Astrocyte of the hippocampus (primary cell): ENCODE measurements at places on chromosomes 5 and 9.
A peak's percentile ranks its signal among the peaks of the same experiment; 100 is the strongest.

DNA sequence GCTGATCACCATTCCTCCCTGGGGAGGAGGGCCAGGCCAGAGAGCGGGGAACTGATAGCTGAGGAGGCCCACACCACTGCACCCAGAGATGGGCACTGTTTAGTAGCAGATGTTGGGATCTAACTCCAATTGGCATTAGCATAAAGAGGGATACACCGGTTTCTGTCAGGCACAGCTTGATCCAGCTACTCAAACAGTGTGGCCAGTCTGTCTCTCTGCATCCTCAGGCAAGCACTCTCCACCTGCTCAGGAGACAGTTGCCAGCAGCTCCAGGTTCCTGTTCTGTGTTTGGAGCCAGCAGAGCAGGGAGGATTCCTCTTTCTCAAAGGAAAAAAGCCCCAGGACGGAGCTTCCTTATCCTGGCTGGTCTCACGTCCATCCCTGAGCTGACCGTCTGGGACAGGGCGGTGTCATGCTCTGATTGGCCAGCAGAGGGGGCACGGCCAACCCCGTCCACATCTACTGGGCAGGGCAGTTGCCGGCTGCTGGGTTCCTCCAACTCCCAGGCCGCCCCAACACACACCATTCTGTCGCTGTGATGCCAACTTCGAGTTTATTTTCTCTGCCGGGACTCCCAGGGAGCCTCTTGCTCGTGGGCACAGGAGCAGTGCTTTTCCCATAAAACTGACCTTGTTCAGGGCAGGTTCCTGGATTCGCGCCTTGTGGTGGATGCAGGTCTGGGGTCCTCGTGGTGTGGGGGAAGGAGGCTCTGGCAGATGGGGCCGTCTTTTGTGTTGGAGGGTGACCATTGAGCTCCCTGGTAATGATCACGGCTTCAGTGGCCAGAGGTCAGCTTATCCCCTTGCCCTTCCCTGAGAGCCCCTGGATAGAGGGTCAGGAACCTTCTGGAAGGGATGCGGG is 47.9 kb downstream of the COL5A1 start:
- DNase-seq = peak; percentile 77

DNA sequence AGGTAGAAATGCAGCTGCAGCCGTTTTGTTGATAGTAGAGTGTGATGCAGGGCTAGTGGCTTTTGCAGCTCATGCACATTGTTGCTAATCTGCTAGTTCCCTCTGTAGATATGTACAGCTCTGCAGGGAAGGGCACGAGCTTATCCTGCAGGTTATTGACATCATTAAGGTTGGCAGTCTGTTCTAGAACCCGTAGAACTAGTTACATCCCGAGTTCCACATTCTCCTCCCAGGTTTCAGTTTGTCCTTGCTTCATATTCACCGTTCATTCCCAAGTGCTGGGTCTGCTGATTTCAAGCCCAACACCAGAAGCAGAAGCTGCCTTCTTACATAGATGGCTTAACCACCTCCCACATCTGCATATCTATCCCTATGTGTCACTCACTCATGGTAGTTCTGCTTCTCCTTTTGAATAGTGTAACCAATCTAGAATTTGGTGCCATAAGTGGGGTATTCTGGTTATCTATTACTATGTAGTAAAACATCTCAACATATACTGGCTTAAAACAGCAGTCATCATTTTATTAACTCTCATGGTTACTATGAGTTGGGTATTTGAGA is 38.1 kb downstream of the CRHBP start:
- DNase-seq = no peak

- DNase-seq = peak; percentile 94
Observed at GRCh38 chr9:133121198-133121914, at the start of gene RALGDS. RALGDS (minus strand) TSS chr9:133121240; CDS start chr9:133121154, 86 bp downstream.

DNA sequence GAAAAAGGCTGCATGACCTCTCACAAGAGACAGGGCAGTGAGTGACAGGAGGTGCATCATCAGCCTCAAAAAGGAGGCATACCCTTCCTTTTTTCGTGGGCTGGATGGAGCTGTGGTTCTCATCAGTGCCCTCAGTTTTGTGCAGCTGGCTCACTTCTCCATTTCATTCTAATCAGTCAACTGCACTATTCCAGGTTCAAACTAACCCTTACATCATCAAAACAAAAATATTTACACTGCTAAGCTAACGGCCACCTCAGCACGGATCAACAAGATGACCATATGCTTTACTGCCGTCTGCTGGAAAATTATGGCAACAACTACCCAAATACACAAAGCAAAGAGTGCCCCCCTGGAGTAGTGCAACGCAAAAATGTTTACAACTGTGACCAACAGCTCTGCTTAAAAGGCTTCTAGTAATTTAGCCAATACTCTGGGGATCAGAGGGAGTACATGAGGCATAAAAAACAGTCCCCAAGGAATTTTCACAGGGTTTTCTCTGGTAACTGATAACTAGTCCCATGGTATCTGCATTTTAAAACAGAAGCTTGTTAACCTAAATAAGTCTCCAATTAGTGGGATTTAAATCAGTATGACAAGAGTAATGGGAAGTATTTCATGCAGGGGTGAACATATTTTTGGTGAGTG is 10.8 kb downstream of the KCNV2 start:
- DNase-seq = peak; percentile 85

DNA sequence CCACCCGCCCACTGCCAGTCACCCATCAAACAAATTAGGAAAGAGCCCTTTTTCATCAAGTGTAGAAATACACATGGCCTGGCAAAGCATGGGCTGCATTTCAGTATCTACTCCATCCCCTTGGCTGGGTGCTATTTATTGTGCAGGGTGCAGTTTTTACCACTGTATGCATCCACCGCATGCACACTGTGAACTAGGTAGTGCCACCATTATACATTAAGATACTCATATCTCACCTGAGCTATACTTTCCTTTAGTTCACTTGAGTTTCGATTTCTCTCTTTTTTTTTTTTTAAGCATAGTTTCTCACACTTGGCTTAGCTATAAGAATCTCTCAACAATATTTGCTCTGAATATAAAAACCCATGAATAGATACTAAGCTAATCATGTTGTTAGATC is 49.4 kb downstream of the JMY start:
- DNase-seq = no peak

DNA sequence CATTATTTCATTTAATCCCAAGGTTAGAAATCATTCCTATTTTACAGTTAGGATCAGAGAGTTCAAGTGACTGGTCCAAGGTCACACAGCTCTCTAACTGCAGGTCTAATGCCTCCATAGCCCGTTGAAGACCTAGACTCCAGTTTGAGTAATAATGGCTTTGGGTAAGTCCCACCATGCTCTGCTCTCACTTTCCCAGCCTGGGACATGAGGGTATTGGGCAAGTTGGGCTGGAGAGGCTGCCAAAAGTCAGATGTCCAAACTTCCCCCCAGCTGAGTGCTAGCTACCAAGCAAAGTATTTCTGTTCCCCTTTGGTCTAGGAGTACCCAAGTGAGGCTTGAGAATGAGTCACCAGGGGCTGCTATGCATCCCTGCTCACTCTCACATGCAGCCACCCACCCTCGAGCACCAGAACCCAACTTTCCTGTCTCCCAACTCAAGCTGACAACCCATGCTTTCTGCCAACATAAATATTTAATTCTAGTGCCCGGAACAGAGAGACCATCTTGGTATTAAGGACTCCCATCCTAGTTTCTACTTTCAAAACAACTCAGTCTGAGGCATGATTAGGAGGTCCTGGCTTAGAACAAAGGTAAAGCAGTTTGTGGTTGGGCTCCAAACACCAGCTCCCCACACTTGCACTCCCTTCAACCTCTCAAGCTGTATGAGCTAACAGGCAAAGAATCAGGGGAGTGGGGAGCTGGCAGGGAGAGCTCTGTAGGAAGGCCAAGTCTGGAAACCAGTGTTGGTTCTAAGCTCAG is 236.5 kb upstream of the TRIM32 start:
- DNase-seq = peak; percentile 96

GRCh38 chr5:81639556-81639955 is 111.3 kb downstream of the SSBP2 start:
- DNase-seq = peak; percentile 11

GRCh38 chr5:109836280-109836679 is 146.6 kb downstream of the MAN2A1 start:
- DNase-seq = no peak
